ENCODE measurements at places on chromosomes 1 and 21. TPM values are rescaled to one million over a fixed set of nuclear protein-coding genes. Genes with fewer than 3 reads are reported as not detected.

OR6K3 gene
- total RNA-seq, result not detected

CDC42SE1 gene
- 50.5 TPM for total RNA-seq

CDC20 gene
- 355 TPM for total RNA-seq

ZNF672 gene
- 27.6 TPM for total RNA-seq

OLFM3 gene
- not detected for total RNA-seq

MPZ gene
- 3.6 TPM for total RNA-seq

HPDL gene
- not detected for total RNA-seq

GPR89A gene
- total RNA-seq, result 19.5 TPM

PTPRF gene
- total RNA-seq, result 224 TPM

KIF2C gene
- 92.6 TPM for total RNA-seq

PIGP gene
- total RNA-seq, result 23.5 TPM

FNDC7 gene
- 0.10 TPM for total RNA-seq

SPRR3 gene
- total RNA-seq, result not detected

EFHD2 gene
- total RNA-seq, result 69.7 TPM

SPATA1 gene
- 3.1 TPM for total RNA-seq

HSF2BP gene
- 0.59 TPM for total RNA-seq

OR2T29 gene
- total RNA-seq, result not detected

OLFML2B gene
- total RNA-seq, result 1.3 TPM

C8A gene
- 0.10 TPM for total RNA-seq

SLC35E2B gene
- 30.3 TPM for total RNA-seq

UBL4B gene
- 0.57 TPM for total RNA-seq

ACTA1 gene
- total RNA-seq, result not detected

SH2D1B gene
- 0.12 TPM for total RNA-seq

NES gene
- 8.4 TPM for total RNA-seq

ZFP69 gene
- not detected for total RNA-seq

MNDA gene
- not detected for total RNA-seq

SPRR4 gene
- not detected for total RNA-seq

TMEM81 gene
- total RNA-seq, result 4.9 TPM

FLG2 gene
- total RNA-seq, result not detected

SPATA21 gene
- not detected for total RNA-seq

SAMSN1 gene
- total RNA-seq, result 0.57 TPM

CGN gene
- total RNA-seq, result 19.7 TPM

YTHDF2 gene
- total RNA-seq, result 90.6 TPM

Data from HCT116 (cell line).